ENCODE measurements at places on chromosomes 12 and 14. TPM values are rescaled to one million over a fixed set of nuclear protein-coding genes. Genes with fewer than 3 reads are reported as not detected.

DNA sequence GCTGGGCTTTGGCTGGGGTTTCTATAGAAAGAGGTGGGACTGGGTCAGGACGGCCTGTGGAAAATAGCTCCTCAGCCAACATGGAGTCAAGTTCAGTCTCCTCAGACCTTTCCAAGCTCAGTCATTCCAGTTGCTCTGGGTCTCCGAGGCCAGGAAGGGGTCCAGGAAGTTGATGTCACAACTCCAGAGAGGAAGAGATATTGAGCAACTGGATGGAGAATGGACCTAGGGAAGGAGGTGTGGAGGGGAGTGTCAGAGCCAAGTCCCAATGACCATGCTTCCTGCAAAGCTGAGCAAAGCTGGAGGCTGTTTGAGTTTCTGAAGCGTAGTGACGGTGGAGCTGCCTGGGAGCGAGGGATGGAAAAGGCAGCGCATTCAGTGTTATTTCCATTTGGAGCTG, 86.1 kb downstream of the SLC24A4 start:
- no peaks in the 10 kb centered on the region for H3K36me3 ChIP-seq
- no peak overlapping the region for H3K4me3 ChIP-seq
- H3K27me3 ChIP-seq: no peaks in the 10 kb centered on the region
- H3K4me1 ChIP-seq: peaks cover 11% of the 10 kb centered on the region
- no peak overlapping the region for H3K27ac ChIP-seq
- DNase-seq: no peak

DNA sequence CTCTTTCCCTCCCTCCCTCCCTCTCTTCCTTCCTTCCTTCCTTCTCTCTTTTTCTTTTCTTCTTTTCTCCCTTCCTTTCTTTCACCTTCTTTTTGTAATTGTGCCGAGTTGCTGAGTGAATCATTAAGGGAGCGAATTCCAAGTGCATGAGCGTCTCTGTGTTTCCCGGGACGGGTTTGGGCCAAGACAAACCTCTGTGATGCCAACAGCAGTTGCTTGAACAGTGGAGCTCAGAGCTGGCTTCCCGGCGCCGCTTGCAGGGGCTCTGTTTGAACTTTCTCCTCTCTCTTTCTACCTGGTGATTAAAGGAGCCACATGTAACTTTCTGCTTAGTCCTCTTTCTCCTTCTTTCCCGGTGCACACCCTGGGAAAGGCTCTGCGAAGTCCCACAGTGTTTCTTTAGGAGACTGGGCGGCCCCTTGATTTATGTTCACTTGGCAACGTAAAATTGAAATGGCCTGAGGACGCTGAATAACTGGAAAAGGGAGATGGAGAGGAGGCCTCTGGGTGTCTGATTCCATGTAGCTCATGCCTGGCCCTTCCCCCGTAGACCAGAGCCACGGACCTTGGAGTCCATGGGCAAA, 33.7 kb upstream of the MAP1LC3B2 start:
- H3K27ac ChIP-seq: peak overlapping the region; percentile 81
- H3K4me3 ChIP-seq: peak overlapping the region; percentile 34
- DNase-seq: no peak
- H3K27me3 ChIP-seq: no peaks in the 10 kb centered on the region
- peaks cover 49% of the 10 kb centered on the region for H3K4me1 ChIP-seq

- no peak for DNase-seq
- H3K36me3 ChIP-seq: no peaks in the 10 kb centered on the region
- no peak overlapping the region for H3K4me3 ChIP-seq
- peaks cover 14% of the 10 kb centered on the region for H3K4me1 ChIP-seq
- H3K27me3 ChIP-seq: no peaks in the 10 kb centered on the region
Measured at GRCh38 chr12:104691721-104692556, 235.2 kb downstream of the CHST11 start.

DNA sequence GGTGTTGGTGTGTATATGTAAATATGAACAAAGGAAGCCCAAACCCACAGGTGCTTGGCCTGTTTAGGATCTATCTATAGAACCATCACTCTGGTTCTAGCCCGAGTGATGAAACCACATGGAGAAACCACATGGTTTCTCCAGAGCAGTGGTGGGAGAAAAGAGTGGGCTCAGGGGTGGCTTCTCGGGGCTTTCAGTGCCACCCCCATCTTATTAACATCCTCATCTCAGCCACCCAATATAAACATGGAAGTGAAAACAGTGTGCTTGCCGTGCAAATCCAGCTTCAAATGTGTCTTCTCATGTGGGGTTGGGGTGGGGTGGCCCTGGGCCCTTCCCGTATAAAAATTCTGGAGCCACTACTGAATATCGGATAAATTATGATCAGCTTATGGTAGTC, 109.0 kb downstream of the STAB2 start:
- H3K27me3 ChIP-seq: no peaks in the 10 kb centered on the region
- DNase-seq: no peak
- no peak overlapping the region for H3K27ac ChIP-seq
- no peak overlapping the region for H3K4me3 ChIP-seq

GRCh38 chr12:52809166-52809565, 4.8 kb downstream of the KRT4 start:
- DNase-seq: no peak
- peaks cover 13% of the 10 kb centered on the region for H3K27me3 ChIP-seq
- H3K4me1 ChIP-seq: peaks cover 5% of the 10 kb centered on the region
- no peak overlapping the region for H3K4me3 ChIP-seq
- no peak overlapping the region for H3K27ac ChIP-seq

- H3K27me3 ChIP-seq: no peaks in the 10 kb centered on the region
- no peaks in the 10 kb centered on the region for H3K36me3 ChIP-seq
- no peak overlapping the region for H3K27ac ChIP-seq
- DNase-seq: no peak
- H3K4me3 ChIP-seq: no peak overlapping the region
- no peaks in the 10 kb centered on the region for H3K4me1 ChIP-seq
Measured at GRCh38 chr12:99054601-99055128, 409.6 kb downstream of the APAF1 start.

DNA sequence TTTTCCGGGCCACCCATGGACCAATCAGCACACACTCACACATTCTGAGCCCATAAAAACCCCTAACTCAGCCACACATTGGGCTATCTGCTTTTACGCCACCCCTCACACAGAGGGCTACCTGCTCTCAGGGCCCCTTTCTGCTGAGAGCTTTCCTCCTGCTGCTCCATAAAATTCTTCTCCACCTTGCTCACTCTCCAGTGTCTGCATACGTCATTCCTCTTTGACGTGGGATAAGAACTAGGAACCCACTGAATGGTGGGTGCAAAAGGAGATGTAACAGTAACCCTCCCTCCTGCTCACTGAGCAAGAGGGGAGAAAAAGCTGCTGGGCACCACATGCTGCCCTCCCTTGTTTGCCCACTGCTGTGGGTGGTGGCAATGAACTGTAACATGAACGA, 596.7 kb upstream of the TMEM132C start:
- no peaks in the 10 kb centered on the region for H3K36me3 ChIP-seq
- H3K27me3 ChIP-seq: no peaks in the 10 kb centered on the region
- no peak overlapping the region for H3K27ac ChIP-seq
- H3K4me3 ChIP-seq: no peak overlapping the region
- peak; percentile 60 for DNase-seq

- no peak for DNase-seq
- H3K27me3 ChIP-seq: no peaks in the 10 kb centered on the region
Measured at GRCh38 chr12:125110641-125111360, 45.6 kb downstream of the AACS start.

DNA sequence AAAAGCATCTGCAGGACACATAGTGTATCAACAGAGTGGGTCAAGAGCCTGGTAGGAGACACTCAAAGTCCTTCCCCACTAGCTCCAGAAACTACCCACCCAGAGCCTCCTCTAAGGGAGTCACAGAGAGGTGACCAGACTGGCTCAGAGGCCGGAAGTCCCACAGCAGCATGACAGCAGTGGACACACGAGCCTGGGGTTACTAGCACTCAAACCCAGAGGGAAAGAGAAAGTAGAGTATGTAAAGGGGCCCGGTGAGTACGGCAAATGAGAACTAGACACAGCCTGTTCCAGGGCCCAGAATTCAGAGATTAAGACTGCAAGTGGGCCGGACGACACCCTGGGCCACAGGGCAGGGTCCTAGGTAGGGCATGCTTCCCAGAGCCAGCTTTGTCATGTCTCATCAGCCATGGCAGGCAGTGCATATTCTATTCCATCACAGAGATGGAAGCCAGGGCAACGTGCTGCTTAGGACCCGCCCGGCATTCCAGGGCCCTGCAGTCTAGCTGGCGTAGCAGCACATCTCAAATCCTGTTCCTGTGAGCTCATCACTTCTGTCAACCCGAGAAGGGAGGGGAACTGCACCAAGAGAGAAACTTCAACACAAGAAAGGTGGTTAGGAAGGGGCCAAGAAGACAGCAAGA, 4.2 kb downstream of the IFFO1 start:
- H3K27me3 ChIP-seq: no peaks in the 10 kb centered on the region
- peak overlapping the region; percentile 85 for H3K4me3 ChIP-seq
- DNase-seq: no peak
- peaks cover 44% of the 10 kb centered on the region for H3K36me3 ChIP-seq
- peaks cover 73% of the 10 kb centered on the region for H3K4me1 ChIP-seq
- H3K27ac ChIP-seq: peak overlapping the region; percentile 96

DNA sequence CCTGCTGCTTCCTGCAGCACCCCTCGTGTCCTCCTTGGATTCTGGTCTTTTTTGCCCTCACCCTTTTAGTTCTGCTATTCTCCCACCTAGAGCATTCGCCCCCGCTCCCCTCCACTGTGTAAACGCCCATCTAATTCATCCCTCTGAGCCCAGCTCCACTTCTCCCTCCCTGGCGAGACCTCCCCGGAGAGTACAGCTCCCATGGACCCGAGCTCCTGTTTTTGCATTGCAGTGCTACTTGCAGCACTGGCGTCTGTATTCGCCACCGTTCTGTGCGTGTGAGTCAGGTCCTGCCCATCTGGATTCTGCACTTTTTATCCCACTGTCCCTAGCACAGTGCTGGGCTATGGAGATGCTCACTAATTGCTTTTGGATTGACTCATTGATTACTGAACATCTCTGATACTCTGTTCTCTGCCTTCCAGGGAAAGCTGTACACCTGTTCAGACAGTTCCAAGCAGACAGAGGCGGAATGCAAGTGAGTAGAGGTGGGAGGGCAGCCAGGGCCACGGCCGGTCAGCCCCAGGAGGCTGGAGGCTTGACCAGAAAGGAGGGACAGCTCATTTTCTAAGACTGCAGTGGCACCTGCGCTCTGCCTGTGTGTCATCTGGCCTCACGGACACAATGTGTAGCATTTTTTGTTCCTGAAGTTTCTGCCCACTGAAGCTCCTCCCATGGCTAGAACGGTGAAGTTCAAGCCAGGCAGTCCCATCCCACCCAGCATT, 188.4 kb upstream of the FKBP4 start:
- peaks cover 77% of the 10 kb centered on the region for H3K36me3 ChIP-seq
- no peak overlapping the region for H3K27ac ChIP-seq
- no peaks in the 10 kb centered on the region for H3K27me3 ChIP-seq
- H3K4me3 ChIP-seq: no peak overlapping the region
- no peaks in the 10 kb centered on the region for H3K4me1 ChIP-seq

The AMHR2 gene
- not detected for total RNA-seq

The NPFF gene
- total RNA-seq: not detected

All from esophagus muscularis mucosa (tissue), 4 donors.